ENCODE measurements at places on chromosomes 13 and 19.

- DNase-seq: no peak
Observed at GRCh38 chr13:27783111-27783510, 9.2 kb upstream of the GSX1 start.

DNA sequence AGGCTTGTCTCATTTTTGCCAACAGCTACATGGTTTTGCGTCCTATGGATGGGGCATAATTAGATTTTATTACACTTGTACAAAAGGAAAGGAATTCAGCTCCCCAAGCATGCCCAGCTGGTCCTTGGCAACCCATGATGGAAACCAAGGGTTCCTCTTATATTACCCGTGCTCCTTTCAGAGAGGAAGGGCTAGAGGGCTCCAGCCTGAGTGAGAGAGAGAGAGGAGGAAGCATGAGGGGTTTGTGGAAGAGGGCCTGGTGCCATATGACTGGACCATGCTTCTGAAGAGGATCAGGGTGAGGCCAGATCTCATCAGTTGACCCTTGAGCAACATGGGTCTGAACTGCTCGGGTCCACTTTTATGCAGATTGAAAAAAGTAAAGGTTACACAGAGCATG lies 3.5 kb upstream of the RPS9 start:
- DNase-seq: no peak

- no peak for DNase-seq
Observed at GRCh38 chr13:76798037-76798436, 88.2 kb downstream of the KCTD12 start.

DNA sequence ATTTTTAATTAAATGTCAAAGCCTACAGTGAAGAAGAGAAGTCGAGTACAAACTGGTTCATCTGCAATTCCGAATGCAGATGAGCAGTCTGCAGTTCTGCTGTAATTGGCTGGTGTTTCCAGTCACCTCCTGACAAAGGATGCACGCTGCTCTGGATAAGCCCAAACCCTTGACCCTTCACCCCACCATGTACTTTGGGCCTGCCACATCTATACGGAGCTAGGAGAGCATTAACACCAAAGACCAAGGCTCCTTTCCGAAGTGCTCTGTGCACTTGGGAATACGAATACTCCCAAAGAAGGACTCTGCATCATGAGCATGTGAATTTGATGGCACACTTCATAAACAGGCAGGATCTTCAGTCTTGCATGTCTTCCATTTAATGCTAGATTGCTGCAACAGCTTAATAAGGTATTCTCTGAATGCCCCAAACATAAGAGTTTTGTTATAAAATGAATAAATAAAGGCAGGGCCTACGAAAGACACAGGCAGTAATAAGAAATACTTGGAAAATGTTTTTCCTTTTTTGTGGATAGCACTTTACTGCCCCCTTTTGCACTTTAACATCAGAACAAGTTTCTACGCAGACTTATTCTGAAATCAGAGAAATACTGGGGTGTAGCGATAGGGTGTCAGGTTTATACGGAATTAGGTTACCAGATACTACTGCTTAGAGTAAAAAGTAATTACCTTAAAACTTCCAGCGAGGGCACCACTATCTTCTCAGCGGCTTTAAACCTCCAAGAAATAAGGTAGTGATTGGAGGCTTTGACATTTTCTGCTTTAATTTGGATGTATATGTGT lies 15.0 kb downstream of the EFNB2 start:
- DNase-seq: no peak

DNA sequence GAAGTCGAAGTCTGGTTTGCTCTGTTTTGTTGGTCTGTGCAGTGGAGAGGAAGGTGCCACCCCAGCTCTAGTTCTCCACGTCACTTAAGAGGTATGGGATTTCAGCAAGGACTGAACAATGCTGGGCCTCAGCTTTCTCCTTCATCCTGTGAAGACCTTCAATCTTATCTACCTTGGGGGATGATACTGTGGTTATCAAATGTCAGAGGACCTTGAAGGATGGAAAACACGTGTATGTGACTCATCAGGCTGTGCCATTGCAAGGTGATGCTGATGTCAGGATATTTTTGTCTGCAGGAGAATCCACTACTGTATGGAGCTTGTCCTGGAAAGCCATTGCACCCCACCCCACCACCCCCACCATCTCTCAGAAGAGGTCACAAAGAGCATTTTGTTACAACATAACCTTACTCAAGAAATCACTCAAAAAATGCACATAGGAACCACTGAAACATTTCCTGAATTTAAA lies 81.4 kb upstream of the UQCRFS1 start:
- DNase-seq: no peak

GRCh38 chr19:31347354-31347753 lies 1.9 kb downstream of the TSHZ3 start:
- no peak for DNase-seq

GRCh38 chr19:19269952-19270694 lies 3.0 kb downstream of the TM6SF2 start:
- DNase-seq: no peak

- DNase-seq: no peak
Observed at GRCh38 chr19:38229585-38230073, 5.6 kb upstream of the DPF1 start.

GRCh38 chr13:31882794-31883193 lies 143.5 kb downstream of the RXFP2 start:
- no peak for DNase-seq

DNA sequence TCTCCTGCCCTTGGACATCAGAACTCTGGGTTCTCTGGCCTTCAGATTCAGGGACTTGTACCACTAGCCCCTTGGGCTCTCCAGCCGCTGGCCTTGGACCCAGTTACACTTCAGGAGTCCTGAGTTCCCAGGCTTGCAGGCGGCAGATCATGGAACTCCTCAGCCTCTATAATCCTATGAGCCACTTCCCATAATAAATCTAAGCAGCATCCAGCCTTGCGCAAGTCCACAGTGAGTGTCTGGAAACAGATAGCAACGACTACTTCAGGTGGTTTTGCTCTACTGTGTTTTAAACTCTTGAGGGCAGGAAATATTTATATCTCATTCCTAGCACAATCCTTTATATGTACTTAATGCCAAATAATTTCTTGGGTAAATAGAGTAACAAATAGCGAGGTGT lies 92.3 kb downstream of the COL4A1 start:
- DNase-seq: no peak

DNA sequence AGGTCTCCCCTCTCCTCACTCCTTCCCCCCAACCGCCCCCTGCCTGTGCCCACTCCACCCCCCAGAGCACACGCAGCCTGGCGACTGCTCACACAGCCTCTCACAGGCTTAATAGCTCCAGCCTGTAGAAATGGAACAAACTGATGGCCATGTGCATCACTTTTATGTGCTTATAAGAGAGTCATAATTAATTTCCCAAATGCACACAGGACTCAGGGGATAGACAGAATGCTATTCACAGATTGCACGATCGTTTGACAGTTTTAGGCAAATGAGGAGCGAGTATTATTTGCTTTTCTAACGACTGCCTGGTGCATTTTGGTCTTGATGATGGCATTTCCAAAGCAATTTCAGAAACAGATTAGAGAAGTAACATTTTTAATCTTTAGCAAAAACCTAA lies 97.7 kb upstream of the VSTM2B start:
- DNase-seq: no peak

- DNase-seq: no peak
Observed at GRCh38 chr13:83153848-83154247, 728.4 kb downstream of the SLITRK1 start.

DNA sequence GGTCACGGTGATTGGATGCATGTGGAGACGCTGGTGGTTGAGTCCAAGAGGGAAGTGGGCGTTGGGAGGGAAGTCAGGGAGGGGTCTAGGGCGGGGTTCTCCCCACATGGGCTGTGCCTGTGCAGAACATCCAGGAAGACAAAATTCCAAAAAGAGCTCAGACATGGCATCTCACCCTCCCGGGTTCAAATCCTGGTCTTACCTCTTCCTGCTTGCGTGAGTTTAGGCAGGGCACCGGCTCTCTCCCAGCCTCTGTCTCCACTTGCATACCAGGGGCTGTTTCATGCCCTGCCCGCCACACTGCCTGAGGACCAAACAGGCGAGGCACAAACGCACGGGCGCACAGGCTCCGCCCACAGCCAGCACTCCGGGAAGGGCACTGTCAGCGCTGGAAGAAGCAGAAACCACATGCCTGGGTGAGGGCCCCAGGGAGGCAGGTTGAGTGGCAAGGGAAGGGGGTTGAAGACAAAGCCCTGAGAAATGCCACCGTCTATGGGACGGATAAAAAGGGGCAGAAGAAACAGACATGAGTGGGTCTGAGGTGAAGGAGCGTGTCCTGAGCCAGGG lies 123.6 kb upstream of the SOX1 start:
- DNase-seq: no peak

- no peak for DNase-seq
Observed at GRCh38 chr19:46785980-46786235, 2.5 kb downstream of the SLC1A5 start.

- no peak for DNase-seq
Observed at GRCh38 chr19:55376241-55376933, at the start of gene TMEM190. Gene TMEM190 (plus strand): TSS chr19:55376826. CDS start chr19:55376854, 28 bp downstream.

DNA sequence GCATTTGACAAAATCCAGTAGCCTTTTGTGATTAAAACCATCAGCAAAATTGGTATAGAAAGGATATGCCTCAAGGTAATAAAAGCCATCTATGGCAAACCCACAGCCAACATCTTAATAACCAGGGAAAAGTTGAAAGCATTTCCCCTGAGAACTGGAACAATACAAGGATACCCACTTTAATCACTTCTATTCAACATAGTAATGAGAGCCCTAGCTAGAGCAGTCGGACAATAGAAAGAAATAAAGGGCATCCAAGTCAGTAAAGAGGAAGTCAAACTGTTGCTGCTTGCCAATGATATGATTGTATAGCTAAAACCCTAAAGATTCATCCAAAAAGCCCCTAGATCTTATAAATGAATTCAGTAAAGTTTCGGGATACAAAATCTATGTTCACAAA lies 1510.3 kb downstream of the PCDH9 start:
- DNase-seq: no peak

Measured in stimulated activated CD4-positive, alpha-beta T cell treated with anti-CD3 and anti-CD28 coated beads, TNF-alpha, amount 100 ng/mL, for 1 hour (primary cell).